ENCODE measurements at places on chromosomes 1 and 21. TPM values are rescaled to one million over a fixed set of nuclear protein-coding genes. Genes with fewer than 3 reads are reported as not detected.

DNA sequence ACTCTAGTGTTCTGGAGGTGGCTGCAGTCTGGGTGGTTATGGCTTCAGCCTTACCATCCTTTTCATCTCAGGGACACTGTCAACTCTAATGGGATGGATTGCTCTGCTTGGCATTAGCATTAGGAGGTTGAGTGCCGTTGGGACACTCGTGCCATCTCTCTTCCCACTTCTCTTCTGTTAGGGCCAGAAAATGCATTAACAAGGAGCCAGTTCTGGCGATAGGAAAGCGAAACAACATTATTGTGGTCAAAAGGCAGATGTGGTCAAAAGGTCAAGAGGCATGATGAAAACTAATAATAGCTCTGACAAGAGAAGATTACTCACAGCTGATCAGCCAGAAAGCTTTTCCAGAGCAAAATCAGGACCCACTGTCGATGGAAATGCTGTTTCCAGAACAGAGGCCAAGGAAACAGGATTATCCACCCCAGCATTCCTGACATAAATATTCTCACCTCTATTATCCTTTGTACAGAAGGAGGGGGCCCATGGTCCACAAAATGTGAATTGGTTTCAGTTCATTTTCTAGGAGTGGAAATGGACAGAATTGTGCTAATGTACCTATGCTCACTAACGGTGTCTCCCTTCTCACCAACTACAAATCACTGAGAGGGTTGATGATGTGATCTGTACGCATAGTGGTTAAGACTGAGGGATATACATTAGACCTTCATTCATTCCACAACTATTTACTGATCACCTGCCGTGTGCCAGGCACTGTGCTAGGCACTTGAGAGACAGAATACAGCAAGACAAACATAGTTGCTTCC lies 72.0 kb downstream of the ST6GALNAC5 start:
- no peak for DNase-seq
- no peak overlapping the region for H3K27ac ChIP-seq
- no peak overlapping the region for H3K4me3 ChIP-seq
- no peaks in the 10 kb centered on the region for H3K4me1 ChIP-seq

- no peaks in the 10 kb centered on the region for H3K36me3 ChIP-seq
- no peaks in the 10 kb centered on the region for H3K27me3 ChIP-seq
- no peak overlapping the region for H3K4me3 ChIP-seq
- no peak overlapping the region for H3K27ac ChIP-seq
Measured at GRCh38 chr1:183962903-183963302, 74.6 kb downstream of the COLGALT2 start.

LYPLAL1 gene
- total RNA-seq: 22.4 TPM

DNA sequence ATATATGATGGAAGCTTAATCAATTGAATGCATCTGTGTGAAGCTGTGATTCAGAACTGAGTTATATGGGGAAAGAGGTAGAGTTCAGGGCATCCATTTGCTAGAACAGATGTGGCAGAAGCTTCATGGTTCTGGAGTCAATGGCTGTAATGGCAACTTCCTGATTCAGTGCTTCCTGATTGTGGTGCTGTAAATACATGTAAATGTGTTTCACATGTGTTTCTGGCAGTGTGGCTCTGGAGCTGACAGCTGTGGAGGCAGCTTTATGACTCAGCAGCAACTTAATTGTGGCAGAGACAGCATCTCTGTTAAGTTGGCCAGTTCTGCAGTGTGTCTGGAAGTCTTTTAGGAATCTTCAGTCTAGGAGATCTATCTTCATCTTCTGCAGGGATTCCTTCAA lies 226.6 kb upstream of the ZRANB2 start:
- no peaks in the 10 kb centered on the region for H3K36me3 ChIP-seq
- no peak overlapping the region for H3K27ac ChIP-seq
- H3K27me3 ChIP-seq: no peaks in the 10 kb centered on the region
- no peak for DNase-seq

DNA sequence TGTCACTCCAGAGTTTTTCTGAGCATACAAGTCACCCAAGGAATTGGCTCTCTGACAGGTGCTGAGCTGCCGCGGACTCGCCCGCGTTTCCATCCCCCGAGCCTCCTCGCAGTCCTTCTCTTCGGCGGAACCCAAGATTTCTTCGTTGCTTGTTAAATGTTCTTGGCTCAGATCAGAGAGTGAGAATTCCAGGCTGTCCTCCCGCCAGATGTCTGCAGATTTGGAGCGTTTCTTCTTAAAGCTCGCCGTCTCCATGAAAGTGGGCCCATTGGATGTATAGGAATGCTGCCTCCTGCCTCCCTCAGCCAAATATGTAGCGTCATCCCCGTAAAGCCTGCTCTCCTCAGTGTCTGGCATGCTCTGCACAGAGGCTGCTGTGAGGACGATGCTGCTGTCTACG lies 77.8 kb downstream of the TIAM1 start:
- H3K4me3 ChIP-seq: no peak overlapping the region
- H3K36me3 ChIP-seq: no peaks in the 10 kb centered on the region
- no peaks in the 10 kb centered on the region for H3K27me3 ChIP-seq

- H3K27me3 ChIP-seq: no peaks in the 10 kb centered on the region
- no peaks in the 10 kb centered on the region for H3K36me3 ChIP-seq
- peak; percentile 81 for DNase-seq
- no peaks in the 10 kb centered on the region for H3K4me1 ChIP-seq
- no peak overlapping the region for H3K27ac ChIP-seq
Measured at GRCh38 chr1:226690460-226690982, 48.6 kb downstream of the ITPKB start.

GRCh38 chr1:67674260-67675011 lies 10.6 kb upstream of the GADD45A start:
- peak; percentile 65 for DNase-seq
- peaks cover 10% of the 10 kb centered on the region for H3K4me1 ChIP-seq
- H3K4me3 ChIP-seq: no peak overlapping the region
- no peaks in the 10 kb centered on the region for H3K36me3 ChIP-seq
- H3K27ac ChIP-seq: no peak overlapping the region
- no peaks in the 10 kb centered on the region for H3K27me3 ChIP-seq

DNA sequence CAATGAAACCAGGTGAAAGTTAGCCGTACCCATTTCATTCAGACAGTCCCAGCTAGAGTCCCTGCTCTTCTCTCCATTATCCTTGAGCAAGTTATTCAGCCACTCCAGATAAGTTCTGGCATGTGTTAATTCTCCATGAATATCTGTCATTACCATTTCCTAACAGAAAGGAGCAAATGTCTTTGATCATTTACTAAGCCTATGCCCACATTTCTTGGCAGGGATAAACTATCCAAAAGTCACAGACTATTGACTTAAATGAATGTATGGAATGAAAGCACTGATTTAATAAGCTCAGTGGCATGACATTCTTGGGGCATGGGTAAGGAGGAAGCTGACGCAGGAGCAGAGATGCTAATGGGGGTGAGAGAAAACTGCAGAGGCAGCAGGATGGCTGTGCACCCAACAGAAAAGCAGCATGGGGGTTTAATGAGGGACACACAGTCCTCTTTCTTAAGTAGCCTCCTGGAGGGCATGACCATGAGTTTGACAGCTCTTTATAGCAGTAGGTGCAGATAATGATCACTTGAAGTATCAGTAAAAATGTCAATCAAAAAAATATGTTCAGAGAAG lies 17.6 kb upstream of the DHCR24 start:
- no peaks in the 10 kb centered on the region for H3K4me1 ChIP-seq
- H3K27ac ChIP-seq: no peak overlapping the region
- no peaks in the 10 kb centered on the region for H3K36me3 ChIP-seq
- no peak for DNase-seq

GRCh38 chr1:80245813-80246212 lies 1239.3 kb upstream of the ADGRL4 start:
- DNase-seq: no peak
- H3K27me3 ChIP-seq: no peaks in the 10 kb centered on the region
- H3K27ac ChIP-seq: no peak overlapping the region
- no peak overlapping the region for H3K4me3 ChIP-seq

GRCh38 chr1:175845338-175845737 lies 101.9 kb upstream of the TNR start:
- H3K27me3 ChIP-seq: no peaks in the 10 kb centered on the region
- H3K36me3 ChIP-seq: no peaks in the 10 kb centered on the region
- H3K4me3 ChIP-seq: no peak overlapping the region

DNA sequence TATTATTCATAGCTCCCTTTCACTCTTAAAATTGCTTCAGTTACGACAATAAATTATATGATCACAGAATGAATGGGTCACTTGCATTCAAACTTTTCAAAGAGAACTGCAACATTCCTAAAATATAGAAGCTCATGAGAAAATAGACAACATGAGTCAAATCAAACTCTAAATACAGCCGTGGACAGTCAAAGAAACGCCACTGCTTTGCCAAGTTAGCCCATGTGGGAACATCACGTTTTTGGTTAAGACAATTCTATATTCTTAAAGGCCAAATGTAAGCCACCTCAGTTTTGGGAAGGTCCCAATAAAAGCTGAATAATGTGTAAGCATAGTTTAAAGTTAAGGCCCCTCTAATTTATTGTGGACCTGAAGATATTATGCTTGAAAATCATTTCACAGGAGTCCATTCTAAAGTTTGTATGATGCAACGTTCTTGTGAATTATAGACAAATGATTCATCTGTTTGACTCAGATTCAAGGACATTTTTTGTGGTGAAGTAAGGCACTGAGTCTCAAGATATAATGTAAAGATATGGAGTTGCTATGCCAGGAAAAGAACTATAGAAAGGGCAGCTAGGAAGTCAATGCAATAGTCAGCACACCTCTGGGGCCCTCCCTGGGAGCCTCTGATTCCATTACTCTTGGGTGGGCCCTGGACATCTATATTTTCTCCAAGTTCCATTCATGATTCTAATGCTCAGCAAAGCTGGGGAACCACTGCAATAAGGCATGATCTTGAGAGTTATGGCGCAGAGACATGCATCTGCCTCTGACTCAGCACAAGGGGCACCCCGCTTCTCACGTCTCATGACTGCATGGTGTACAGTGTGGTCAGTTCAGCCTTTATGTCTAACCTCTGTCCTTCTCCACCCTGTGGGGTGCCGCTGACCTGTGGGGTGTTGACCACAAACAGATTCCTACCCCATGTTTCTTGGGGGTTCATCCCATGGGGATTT lies 33.9 kb downstream of the ETS2 start:
- H3K27ac ChIP-seq: no peak overlapping the region
- DNase-seq: no peak
- no peaks in the 10 kb centered on the region for H3K36me3 ChIP-seq
- H3K4me3 ChIP-seq: no peak overlapping the region
- no peaks in the 10 kb centered on the region for H3K27me3 ChIP-seq

- no peaks in the 10 kb centered on the region for H3K27me3 ChIP-seq
- H3K27ac ChIP-seq: no peak overlapping the region
- H3K36me3 ChIP-seq: peaks cover 83% of the 10 kb centered on the region
- DNase-seq: no peak
- H3K4me3 ChIP-seq: no peak overlapping the region
Measured at GRCh38 chr21:42755031-42755665, 101.7 kb downstream of the PDE9A start.

DNA sequence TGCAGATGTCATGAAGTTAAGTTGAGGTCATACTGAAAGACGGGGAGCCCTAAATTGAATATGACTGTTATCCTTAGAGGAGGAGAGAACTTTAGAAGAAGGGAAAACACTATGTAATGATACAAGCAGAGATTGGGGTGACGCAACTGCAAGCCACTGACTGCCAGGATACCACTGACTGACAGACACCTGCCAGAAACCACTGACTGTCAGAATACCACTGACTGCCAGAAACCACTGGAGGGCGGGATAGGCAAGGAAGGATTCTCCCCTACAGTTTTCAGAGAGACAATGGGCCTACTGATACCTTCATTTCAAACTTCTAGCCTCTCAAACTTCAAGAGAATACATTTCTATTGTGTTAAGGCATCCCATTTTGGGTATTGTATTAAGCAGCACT lies 388.7 kb downstream of the USH2A start:
- H3K27me3 ChIP-seq: no peaks in the 10 kb centered on the region
- DNase-seq: no peak
- no peak overlapping the region for H3K4me3 ChIP-seq
- H3K27ac ChIP-seq: no peak overlapping the region
- H3K36me3 ChIP-seq: no peaks in the 10 kb centered on the region
- H3K4me1 ChIP-seq: no peaks in the 10 kb centered on the region

GJA8 gene
- not detected for total RNA-seq

- H3K27me3 ChIP-seq: no peaks in the 10 kb centered on the region
- no peak overlapping the region for H3K4me3 ChIP-seq
- DNase-seq: no peak
- H3K27ac ChIP-seq: no peak overlapping the region
- H3K4me1 ChIP-seq: no peaks in the 10 kb centered on the region
- no peaks in the 10 kb centered on the region for H3K36me3 ChIP-seq
Measured at GRCh38 chr21:14523234-14523633, 22.9 kb downstream of the SAMSN1 start.

Measured in sigmoid colon (tissue), 7 donors.